Activated CD4-positive, alpha-beta T cell treated with anti-CD3 and anti-CD28 coated beads, Interleukin-2, amount 50 U/mL, for 16 hours (primary cell): ENCODE measurements at places on chromosomes 6 and 20.
A peak's percentile ranks its signal among the peaks of the same experiment; 100 is the strongest.

GRCh38 chr20:44692932-44693480 lies 22.2 kb upstream of the CCN5 start:
- no peak for DNase-seq

GRCh38 chr6:132107896-132108295 lies 156.7 kb upstream of the CCN2 start:
- DNase-seq = no peak

DNA sequence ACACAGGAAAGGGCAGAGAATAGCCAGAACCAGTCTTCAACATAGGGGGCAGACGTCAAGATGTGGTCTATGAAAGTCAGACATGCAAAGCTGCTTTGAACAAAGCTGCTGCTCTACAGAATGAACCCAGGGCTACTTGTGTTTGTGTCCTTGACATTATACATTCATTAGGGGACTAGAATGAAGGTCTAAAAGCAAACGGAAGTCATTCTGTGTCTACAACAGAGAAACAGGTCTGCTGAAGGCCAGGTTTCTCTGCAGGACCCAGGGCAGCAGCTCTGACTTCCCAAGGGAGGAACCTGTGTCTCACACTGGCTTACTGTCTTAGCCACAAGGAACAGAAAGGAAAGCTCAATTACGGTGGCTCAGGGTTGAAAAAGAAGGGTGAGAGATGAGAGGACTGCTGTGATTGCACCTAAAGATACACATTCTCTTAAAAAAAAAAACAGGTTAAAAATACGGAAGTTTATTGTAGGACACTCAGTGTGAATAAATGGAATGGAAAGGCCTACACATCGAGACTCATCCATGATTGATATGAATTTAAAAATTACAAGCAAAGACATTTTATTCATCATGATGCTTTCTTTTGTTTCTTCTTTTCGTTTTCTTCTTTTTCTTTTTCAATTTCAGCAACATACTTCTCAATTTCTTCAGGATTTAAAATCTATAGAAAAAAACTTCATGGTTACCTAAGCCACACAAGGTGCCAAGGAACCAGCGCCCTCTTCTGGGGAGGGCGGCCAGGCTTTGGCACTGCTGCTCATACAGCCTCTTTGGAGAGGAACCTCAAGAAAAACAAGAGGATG lies 6.7 kb downstream of the PSMA7 start:
- peak; percentile 58 for DNase-seq

DNA sequence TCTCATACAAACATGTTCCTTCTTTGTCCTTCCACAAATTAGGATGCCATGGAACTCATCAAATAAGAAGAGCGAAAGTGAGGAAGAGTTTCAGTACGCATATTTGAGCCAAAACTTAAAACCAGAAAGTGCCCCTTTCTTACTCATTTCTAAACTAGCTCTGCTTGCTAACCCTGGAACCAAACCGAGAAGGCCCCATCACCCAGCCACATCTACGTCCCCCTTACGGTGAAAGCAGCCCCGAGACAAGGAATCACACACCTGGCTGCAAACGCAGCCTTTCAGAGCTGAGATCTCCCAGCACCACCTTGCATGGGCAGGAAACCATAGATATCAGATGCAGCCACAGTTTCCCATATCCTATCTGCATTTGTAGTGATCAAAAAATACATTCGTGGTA lies 28.5 kb downstream of the TRERF1 start:
- DNase-seq = peak; percentile 85

DNA sequence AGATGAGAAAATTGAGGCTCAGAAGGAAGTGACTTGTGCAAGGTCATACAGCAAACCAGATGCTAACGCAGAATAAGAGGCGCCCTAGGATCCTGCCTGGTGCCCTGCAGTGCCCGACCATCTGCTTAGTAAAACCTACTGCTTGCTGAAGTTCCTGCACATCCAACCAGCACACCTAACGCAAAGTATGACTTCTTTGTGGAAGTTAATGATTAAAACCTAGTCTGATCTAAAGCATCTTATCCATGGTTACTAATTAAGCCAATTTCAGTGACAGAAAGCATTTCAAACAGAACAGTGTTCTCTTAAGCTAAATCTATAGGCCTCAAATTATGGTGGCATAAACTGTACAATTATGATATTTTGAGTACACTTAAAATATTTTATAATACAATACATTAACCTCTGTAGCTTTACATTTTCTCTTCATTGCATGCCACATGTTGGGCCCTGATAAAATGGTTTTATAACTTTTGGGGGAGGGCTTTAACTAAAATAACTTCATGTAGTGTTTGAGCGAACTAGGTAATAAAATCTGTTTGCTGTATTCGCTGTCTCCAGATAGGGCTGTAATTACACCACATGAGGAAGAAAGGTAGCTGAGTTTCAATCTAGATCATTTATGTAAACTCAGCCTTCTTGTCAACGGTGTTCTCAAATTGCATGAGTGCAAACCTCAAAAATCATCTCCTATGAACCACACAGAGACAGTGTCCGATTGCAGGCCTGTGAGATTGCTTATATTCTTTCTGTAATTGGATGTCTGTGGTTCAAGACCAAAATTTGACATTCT lies 37.5 kb upstream of the BEND3 start:
- no peak for DNase-seq

DNA sequence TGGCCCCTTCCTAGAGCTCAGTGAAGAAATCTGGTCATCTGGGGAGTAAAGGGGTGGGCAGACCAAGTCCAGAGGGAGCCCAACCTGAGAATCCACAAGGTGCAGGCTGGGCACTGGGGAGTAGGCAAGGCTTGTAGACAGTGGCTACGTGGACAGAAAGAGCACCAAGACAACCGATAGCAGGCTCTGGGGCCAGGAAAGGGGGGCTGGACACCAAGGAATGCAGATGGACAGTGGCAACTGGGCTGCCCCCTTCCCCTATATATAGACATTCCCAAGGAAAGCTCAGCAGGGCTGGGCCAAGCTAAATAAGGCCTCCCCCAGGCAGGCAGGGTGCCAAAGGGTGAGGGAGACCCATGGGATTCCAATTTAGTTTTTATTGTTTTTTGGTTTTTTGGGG lies 1.5 kb upstream of the TNNC2 start:
- DNase-seq = no peak

DNA sequence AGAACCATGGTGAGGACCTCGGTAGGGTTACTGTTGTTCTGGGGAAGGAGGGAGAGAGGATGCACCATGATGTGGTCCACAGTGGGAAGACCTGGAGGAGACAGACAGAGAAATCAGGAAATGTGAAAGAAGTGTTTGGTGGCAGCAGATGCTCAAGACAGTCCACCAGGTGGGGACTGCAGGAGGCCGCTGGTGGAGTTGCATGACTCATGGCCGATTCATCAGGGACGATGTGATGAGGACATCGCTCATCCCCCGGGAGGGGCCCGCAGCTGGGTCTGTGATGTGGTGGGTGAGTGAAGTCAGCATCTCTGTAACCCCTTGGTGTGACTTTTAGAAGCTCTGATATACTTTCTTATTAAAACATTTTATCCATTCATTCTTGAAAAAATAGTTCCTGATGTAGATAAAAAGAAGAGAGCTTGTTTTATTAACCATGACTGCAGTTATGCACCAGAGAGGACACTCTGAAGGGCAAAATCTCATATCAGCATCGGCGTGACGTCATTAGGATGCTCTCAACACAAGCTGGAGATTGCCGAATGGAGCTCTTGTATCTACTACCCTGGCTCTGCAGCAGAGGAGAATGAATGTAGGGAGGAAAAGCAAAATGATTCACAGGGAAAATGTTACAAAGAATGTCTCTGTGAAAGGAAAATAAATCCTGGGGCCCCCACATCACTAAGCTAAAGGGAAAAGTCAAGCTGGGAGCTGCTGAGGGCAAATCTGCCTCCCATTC lies 71.2 kb downstream of the RAMACL start:
- peak; percentile 18 for DNase-seq

GRCh38 chr6:156889469-156889868 lies 112.3 kb downstream of the ARID1B start:
- DNase-seq = no peak

- no peak for DNase-seq
Observed at GRCh38 chr6:89840538-89840937, 10.9 kb downstream of the CASP8AP2 start.

DNA sequence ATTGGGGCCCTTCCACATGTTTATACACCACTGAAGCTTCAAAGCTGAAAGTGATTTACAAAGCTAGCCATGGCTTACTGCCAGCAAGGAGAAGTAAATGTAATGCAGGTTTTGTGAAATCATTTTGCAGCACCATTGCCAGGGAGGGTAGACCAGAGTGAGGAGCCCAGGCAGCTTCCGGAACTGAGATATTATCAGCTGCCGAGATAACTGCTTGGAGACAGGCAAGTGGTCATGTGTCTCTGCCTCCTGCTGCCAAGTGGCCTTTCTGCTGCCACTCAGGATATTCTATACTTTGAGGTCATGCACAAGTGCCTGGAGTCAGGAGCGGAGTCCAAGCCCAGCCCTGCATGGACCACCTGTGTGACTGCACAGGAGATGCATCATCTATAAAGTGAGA lies 160.2 kb downstream of the SYNDIG1 start:
- DNase-seq = no peak

DNA sequence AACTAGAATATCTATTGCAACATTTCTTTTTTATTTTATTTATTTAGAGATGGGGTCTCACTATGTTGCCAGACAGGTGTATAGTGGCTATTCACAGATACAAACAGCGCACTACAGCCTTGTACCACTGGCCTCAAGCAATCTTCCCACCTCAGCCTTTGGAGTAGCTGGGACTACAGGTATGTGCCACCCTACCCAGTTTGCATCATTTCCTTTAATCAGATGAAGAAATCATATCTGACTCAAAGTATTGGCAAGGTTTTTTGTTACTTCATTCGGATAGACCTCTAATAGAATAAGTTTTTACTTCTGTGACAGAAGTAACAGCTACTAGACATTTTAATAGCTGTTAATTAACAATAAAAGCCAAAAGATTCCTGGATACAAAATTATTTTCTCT lies 153.9 kb downstream of the CDK19 start:
- DNase-seq = no peak

DNA sequence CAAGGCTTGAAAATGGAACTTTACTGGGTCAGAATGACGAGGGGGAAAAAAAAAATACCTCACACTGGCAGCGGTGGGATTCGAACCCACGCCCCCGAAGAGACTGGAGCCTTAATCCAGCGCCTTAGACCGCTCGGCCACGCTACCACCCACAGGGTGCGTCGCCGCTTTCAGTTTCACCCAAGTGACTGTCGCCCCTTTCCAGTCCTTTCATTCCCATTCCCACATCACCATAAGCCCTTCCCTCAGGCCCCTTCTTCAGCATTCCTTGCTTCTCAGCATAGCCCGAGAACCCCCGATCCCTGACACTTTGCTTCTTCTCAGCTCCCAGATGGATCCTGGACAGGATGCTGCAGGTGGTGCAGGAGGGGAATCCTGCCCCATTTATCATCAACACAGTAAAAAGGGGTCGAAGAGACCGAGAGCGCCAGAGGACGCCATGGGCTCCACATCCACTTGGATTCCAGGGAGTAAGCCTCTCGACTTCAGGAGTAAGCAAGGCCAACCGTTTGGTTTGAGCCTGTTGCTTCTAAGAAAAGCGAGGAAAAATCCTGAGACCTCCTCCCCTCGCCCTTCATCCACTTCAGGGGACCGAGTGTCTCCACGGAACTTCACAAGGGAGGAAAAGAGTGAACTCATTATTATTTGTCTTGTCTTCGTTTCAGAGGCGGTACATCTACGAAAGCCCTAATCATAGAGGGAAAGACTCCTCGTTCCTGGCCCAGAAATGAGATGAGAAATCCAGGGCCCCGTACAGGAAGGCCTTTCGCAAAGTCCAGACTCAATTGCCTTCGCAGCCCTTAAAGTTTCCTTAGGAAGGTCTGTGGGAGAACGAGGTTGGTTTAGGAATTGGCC lies 20.0 kb upstream of the TRIM27 start:
- DNase-seq = peak; percentile 84

DNA sequence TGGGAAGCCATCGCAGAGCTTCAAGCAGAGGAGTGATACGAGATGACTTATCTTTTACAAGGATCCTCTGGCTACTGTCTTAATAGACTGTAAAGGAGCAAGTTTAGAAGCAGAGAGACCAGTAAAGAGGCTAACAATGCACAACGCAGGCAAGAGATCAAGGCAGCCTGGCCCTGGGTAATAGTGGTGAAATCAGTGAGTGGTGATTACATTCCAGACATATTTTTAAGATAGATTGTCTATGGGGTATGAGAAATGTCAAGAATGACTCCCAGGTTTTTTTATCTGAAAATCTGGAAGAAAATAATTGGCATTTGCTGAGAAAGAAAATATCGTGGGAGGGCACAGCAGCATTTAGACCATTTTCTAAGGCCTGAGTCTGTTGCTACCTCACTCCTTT lies 213.6 kb upstream of the HTR1E start:
- DNase-seq = no peak

DNA sequence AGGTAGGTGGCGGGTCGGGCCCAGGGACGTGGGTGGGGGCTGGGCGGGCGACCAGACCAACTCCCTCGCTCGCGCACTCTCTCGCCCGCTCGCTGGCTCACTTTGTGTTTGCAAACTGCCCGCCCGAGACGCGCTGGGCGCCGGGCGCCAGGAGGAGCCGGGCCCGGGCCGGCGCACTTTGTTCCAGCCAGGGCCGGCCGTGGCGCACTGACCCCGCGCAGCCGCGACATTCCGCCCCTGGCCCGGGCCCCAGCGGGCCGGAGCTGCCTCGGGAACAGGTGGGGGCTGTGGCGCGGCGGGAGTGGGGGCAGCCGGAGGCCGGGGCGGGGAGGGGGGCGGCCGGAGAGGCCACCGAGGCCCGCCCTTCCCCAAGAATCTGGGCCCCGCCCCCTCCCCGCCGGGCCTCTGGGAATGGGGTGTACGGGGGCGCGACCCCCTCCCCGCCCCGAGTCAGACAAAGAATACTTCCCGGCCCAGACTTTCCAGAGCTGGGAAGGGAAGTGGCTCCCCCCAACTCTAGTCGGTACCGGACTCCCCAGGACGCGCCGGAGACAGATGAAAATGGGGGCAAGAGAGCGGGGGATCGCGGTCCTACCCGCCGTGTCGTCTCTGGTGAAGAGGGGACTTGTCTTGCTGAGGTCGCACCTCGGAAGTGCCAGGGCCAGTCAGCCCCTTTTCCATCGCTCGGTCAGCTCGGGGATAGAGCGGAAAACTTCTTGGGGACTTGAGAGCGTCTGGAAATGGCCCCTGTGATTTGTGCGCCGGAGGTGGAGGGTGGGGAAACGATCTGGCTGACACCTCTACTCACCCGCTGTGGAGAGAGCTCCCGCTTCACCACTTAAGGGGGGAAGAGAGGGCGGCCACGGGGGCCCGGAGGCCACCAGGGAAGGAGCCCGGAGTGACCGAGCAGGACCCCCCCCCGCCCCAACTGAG lies 951 bp downstream of the FOXP4 start:
- DNase-seq = no peak
